ENCODE measurements at places on chromosomes 13 and 19.

DNA sequence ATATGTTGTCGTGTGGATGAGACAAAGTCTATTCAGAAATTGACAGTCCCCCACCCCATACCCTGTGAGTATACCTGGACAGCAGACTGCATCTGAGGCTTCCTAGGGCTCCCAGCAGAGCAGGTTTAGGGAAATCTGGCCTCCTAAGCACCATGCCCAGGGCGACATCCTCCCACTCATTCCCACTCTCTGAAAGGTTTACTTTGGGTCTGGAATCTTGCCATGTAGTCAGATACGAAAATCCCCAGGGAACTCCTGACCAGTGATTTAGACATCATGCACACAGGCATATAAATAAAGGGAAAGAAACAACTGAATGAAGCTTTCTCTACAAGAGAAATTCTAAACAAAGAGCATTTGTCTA, 717 bp upstream of the NALCN start:
- DNase-seq: no peak

DNA sequence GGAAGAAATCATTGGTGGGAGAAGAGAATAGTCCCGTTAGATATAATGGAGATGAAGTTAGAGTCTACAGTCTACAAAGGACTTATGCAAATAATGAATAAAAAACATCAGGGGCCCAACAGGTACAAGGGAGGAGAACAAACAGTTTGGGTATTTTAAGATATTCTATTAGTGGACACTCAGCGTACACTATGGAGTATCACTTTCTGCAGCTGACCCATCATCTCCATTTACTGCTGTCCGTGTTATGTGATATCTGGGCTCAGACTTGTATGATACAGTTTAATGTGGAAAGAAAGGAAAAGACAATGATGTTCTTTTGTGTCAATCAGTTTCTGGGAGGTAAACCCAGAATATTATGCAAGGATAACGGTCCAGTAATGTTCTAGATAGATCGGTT, 126.2 kb downstream of the RAB20 start:
- no peak for DNase-seq

DNA sequence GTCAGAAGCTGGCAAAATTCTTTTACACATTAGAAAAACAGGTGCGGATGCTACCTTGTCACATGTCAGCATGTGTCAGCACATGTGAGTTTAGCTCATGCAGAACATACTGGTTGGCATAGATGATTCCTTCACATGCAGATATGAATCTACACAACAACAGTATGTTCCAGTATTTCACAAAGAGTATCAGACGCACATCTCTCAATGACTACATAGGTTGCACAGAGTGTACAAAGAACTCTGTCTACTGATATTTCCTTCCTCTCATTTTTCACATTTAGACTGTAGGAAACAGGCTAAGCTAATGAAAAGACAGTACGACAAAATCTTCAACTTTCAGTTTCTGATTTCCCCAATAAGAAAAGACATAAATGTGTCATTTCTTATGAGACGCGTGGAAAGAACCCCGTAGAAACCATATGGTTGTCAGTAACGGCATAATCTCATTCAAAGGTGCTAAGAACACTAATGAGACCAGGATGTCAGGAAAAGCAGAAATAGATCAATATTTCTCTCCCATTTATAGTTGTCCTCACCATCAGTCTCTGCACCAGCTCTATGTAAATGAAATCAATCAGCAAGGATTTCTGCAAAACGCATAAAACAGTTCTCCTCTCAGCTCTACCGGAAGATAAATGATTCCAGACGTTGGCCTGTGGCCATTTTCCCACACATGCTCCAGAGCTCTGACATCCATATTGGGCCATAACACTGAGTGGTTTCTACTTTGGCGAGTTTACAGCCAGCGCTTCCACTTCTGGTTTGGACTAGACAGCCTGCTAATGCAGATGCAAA, 81.2 kb downstream of the STARD13 start:
- peak; percentile 92 for DNase-seq

DNA sequence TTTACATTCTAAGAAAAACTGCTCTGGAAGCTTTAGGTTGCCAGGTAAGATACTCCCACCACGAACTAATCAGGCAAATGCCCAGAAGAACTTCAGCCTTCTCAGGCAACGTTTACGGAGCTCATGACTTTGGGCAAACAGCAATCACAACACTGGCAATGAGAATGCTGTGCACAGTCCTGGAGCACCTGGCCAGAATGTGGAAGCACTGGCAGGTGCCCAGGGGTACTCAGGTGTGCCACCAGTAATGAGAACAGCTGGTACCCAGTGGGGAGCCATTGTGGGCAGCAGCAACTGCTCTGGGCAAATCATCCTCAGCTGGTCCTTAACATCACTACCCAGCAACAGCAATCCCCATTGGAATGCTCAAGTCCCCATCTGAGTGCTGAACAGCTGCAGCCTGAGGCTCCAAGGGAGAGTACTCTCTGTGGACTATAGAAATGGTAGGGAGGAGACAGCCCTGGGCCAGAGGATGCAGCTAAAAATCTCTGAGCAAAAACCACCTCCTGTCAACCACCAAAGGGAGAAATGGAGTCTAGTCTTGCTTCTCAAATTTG, 210.0 kb downstream of the FOXO1 start:
- no peak for DNase-seq

GRCh38 chr19:11480715-11481533, at the start of gene ELAVL3:
TSS of gene ELAVL3 (minus strand) at chr19:11481046. CDS start at chr19:11480608, 438 bp downstream.
- DNase-seq: no peak

- no peak for DNase-seq
Measured at GRCh38 chr13:105139048-105139379, 1396.4 kb downstream of the EFNB2 start.

GRCh38 chr19:57814505-57815246, at the start of gene ZNF552:
TSS of gene ZNF552 (minus strand) at chr19:57814913. CDS start at chr19:57814743, 170 bp downstream.
- DNase-seq: peak; percentile 86

- DNase-seq: no peak
Measured at GRCh38 chr13:99836291-99836690, 135.3 kb downstream of the ZIC5 start.

- DNase-seq: no peak
Measured at GRCh38 chr13:35530147-35530546, 53.7 kb upstream of the MAB21L1 start.

GRCh38 chr19:31537136-31537535, 187.9 kb upstream of the TSHZ3 start:
- no peak for DNase-seq

- no peak for DNase-seq
Measured at GRCh38 chr13:49214917-49215376, 5.2 kb upstream of the MLNR start.

DNA sequence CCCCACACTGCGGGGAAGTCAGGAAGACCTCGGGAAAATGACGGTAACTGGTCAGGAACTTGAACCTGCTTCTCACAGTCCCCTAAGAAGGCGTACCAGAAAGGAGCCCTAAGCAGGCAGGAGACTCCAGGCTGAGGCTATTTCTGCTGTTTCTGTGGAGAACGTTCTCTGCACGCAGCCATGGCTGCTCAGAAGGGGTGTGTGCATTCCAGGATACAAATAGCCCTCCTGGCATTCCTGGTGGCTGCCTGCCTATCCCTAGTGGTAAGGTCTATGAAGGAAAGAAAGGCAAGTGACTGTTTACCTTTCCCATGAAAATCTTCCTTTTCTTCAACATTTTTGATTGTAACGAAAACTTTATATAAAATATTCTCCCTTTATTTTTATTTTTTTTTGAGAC, 2.5 kb downstream of the SGCG start:
- DNase-seq: no peak

DNA sequence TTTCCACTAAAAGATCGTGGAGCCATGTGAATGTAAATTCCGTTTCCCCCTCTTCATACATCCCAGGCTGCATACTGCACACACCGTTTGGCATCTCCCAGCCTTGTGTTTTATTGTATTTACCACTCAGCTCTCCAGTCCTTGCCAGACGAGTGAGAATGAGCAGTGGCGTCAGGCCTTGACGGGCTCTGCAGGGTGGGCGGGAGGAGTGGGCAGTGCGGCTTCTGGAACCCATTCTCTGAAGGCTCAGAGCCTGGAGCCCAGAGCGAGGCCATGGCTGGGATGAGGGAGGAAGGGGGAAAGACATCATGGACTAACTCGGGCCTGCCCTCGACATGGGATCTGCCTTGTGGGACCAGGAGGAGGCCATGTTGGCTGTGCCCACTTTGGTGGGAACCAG, 25.1 kb downstream of the BICRA start:
- no peak for DNase-seq

DNA sequence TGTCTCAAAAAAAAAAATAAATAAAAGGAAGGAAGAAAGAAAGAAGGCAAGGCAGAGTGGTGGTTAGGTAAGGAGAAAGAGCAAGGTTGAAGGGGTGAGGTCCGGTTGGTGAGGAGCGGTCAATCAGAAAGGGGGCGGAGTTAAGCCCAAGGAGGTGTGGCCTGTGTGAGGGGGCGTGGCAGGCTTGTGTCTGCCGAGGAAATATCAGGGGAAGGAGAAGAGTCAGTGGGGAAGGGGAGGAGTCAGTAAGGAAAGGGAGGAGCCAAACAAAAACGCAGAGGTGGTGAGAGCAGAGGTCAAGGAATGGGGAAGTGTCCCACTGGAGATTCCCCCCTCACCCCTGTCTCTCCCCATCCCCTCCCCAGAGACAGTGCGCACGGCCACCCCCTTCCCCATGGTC, 5.9 kb downstream of the CACNG7 start:
- no peak for DNase-seq

GRCh38 chr19:42366673-42367072, 23.4 kb downstream of the CNFN start:
- peak; percentile 56 for DNase-seq

DNA sequence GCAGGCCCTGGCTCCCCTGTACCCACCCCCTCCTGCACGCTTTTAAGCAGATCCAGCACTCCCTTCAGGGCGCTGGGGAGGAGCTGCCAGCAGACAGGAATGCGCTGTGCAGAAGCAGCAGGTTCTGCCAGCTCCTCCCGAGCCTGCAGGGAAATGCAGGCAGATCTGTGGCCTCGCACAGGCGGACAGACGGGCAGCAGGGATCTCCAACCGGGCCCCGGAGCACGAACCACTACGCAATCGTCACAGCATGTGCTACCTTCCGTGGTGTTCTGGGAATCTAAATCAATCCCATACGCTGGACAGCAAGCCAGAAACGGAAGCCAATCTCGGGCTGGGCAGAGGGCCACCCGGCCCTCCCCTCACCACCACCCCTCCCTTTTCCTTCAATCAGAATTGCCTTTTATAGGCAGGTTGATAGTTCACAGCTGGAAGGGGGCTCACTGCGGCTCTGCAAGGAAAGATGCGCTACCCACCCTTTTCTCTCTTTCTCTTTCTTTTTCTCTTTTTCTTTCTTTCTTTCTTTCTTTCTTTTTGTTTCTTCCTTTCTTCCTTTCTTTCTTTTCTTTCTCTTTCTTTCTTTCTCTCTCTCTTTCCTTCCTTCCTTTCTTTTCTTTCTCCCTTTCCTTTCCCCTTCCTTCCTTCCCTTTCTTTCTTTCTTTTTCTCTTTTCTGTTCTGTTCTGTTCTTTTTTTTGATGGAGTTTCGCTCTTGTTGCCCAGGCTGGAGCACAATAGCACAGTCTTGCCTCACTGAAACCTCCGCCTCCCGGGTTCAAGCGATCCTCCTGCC, 99.9 kb downstream of the GNG7 start:
- DNase-seq: peak; percentile 90

DNA sequence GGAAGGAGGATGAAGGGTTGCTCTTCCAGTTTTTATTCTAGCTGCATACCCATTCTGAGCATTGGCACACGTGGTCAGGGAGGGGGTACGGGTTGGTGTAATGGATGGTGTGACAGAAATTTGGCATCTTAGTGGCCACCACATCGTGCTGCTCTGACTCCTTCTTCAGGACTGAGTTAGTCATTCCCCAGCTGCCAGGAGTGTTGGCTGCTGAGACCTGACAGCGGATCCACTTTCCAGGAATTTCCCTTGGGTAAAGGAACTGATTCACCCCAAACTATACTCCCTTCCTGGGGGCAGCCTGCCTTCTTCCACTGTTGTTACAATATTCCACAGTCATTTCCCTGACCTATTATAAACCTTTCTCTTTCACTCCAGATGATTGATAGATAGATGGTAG, 595.5 kb upstream of the KLHL1 start:
- no peak for DNase-seq

DNA sequence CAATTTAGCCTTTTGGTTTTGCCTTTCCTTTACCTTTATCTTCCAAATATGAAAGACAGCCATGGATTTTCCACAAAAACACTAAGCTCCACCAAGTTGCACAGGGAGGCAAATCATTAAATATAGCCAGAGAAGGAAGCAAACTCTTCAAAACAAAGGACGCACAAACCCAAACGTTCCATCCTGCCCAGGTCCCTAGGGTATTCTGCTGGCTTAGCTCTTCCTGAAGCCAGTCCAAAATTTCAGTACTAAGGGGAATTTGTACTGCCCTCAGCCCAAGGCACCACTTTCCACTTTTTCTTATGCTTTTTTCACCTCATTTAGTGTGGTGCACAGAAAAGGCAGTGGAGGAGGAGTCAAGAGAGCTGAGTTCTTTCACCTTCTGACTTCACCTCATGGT, 169.9 kb downstream of the FLT1 start:
- no peak for DNase-seq
